ENCODE measurements at places on chromosomes 13 and 19.
A peak's percentile ranks its signal among the peaks of the same experiment; 100 is the strongest.

DNA sequence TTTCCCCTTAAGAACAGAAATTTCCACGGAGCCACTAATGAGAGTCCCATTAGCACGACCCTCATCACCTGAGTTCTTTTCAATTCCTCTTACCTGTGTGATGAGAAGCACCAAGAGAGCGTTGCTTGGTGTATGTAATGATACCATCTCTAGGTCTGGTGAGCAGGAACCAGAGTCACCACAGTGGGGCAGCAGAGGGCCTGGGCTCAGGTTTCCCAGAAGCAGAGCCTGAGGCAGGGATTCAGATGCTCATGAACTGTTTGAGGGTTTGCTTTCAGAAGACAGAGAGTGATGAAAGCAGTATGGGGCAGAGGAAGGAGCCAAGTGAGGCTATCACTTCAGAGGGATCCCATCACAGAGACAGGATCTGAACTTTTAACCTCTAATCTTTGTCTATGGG lies 3.1 kb upstream of the PTPRH start:
- peak; percentile 57 for DNase-seq

GRCh38 chr13:48478391-48478790 lies 54.5 kb downstream of the RCBTB2 start:
- no peak for DNase-seq

GRCh38 chr19:1432507-1432887 lies 5.7 kb upstream of the RPS15 start:
- no peak for DNase-seq

DNA sequence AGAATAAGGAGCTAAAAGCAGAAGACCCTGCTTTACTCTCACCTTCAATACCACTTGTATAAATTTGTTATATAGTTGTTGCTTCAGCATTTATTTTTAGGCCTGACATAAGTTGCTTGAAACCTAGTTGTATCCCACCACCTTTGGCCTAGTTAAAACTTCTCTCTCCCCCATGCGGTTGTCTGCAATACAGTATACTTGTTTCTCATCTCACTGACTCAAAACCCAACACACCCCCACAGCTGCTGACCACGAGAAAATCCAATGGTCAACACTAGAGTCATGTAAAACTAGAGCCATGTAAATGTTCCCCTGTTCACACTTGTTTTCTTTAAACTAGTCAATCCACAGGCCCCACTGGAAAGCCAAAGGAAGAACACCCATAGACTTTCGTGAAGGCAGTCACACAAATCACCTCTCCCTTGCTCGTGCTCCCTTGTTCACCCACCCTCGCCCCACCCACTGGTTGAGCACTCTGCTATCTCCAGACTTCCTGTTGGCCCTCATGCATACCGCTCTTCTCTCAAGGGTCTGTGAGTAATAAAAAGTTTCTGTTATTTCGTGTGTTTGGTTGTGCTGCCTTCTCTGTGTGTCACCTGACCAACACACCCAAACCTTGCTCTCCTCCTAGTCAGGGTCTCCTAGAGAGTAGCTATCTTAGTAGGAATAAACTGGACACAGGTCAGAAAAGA lies 12.9 kb upstream of the CCDC169 start:
- no peak for DNase-seq

DNA sequence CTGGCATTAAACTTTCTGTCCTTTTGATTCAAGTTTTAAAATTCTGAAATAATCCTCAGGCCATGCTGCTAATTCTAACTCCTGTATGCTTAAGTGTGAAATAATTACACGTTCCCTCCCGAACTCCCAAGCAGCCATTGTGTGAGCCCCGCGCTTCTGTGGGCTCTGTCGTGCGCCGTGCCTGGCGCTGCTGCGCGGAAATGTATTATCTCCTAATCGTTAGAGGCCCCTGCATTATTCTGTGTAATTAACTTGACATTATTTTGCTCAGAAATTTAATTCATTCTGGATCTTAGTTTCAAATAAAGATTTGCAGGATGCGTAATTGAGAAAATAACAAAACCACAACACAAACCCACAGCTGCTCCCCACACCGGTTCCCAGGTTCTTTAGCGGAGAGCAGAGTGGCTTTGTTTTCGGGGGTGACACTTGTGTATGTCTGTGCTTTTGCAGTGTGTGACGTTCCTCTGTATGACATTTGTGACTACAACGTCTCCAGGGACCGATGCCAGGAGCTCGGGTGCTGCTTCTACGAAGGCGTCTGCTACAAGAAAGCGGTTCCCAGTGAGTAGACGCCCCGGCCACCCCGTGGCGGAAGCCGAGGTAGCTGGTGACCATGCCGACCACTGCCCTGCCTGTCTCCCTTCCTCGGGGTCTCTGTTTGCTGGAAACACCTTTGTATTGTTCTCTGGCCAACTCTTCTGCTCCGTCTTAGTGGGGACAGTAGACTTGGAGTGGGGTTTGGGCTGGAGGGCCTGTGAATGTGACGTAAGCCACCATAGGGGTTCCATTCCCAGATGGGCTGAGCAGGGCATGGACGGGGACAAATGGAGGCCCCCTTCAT lies 7.5 kb downstream of the TEX29 start:
- DNase-seq: no peak

DNA sequence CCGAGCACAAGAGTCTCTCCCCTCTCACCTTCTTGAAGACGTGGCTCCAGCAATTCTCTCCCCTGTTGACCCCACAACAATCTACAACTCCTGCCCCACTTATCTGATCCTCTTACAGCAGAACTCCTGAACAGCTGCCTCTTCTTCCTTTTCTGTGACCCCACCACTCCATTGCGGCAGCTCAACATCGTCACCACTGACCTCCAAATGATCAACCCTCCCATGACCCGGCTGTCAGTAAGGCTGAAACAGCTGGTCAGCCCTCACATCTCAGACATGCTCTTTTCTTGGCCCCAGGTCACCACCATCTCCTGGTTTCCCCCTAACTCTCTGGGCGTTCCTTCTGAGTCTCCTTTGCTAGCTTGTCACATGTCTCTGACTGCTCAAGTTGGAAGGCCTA lies 1.8 kb downstream of the EXOSC5 start:
- DNase-seq: no peak

GRCh38 chr13:27280009-27280656 lies 9.5 kb downstream of the RASL11A start:
- no peak for DNase-seq

DNA sequence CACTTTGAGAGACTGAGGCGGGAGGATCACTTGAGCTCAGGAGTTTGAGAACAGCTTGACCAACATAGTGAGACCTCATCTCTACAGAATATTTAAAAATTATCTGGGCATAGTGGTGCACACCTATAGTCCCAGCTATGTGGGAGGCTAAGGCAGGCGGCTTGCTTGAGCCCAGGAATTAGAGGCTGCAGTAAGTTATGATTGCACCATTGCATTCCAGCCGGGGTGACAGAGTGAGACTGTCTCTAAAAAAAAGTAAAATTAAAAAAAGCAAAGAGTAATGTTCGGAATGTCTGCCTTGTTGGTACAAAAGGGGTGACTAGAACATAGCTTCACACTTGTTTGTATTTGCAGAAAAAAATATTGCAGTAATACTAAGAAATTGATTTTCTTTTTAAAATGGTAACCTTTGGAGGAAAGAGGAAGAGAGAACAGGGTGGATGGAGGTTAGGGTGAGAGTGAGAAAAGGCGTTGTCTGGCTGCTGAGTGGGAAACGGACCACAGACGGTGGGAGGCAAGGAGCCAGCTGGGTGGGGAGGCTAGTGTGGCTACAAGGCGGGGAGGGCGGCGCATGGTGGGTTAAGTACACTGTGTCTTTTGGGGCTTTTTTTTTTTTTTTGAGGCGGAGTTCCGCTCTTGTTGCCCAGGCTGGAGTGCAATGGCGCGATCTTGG lies 10.2 kb downstream of the PPP1R14A start:
- DNase-seq: no peak

DNA sequence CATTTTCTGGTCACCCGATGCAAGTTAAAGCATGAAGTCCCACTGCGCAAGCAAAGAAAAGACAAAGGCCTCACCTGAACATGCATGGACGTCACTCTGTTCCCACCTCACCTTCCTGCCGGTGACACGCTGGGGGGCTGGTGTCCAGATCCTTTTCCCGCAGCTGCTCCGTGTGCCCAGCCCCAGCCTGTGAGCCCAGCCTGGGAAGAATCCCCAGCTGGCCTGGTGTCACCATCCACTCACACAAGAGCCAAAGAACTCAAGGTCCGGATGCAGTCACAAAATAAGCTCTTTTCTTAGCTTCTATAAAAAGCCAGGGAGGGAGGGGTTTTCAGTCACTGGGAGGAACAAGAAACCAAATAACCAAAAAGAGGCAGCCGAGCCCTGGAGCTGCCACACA lies 249.9 kb downstream of the COL4A1 start:
- DNase-seq: no peak

DNA sequence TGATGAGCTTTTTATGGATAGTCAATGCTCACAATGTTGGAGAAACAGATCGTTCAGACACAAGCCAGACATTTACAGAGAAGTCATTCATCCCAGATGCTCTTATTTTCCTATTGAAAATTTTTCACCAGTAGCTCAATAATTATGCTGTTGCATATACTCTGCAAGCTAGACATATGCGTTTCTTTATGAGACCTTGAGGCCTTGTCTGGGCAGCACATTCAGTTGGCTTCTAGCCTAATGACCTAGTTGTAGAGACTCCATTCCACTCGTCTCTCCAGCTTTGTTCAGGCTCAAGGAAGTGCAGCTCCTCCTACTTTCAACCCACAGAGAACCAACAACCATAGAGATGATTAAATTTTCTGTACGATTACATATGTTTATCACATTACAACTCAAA lies 237.7 kb downstream of the MZT1 start:
- DNase-seq: no peak

DNA sequence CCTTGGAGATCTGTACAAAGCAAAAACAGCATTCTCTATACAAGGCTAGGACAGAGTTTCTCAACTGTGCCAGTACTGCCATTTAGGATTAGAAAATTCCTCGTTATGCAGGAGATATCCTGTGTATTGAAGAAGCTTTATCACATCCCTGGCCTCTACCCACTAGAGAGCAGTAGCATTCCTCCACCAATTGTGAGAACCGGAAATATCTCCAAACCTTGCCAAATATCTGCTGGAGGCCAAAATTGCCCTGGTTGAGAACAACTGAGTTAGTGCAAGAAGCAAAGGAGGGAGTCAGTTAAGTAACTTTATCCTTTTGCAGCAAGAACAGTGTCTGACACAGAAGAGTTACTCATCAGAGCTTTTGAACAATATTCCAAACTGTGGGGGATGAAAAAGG lies 16.2 kb upstream of the FREM2 start:
- no peak for DNase-seq

DNA sequence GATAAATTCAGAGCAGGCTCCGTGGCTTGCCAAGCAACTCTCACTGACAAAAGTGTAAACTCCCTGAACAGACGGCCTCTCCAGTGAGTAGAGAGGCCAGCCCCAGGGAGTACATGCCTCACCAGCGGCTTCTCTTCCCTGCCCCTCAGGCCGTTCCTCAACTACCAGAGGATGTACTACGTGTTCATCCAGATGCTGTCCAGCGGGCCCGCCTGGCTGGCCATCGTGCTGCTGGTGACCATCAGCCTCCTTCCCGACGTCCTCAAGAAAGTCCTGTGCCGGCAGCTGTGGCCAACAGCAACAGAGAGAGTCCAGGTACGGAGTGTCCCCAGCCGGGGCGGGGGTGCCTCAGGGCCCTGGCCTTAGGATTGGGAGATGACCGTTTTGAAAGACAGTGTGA lies 93.4 kb upstream of the MCF2L start:
- DNase-seq: no peak

DNA sequence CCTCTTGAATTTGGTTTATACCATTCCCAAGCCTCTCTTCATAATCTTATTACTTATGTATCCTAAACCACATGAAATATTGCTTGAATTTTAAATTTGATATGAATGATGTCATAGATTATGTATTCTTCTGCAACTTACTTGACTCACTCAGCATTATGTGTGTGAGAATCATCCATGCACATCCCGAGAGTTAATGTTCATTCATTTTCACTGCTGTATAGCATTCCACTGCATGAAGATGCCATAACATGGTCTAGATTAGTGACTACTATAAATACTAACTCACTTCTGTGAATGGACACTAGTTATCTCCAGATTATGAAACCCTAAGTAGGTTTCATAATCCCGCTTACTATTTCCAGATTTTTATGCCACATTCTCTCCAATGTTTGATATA lies 25.0 kb upstream of the RAP2A start:
- no peak for DNase-seq

GRCh38 chr19:5534787-5535586 lies 32.8 kb downstream of the TINCR start:
- peak; percentile 26 for DNase-seq

DNA sequence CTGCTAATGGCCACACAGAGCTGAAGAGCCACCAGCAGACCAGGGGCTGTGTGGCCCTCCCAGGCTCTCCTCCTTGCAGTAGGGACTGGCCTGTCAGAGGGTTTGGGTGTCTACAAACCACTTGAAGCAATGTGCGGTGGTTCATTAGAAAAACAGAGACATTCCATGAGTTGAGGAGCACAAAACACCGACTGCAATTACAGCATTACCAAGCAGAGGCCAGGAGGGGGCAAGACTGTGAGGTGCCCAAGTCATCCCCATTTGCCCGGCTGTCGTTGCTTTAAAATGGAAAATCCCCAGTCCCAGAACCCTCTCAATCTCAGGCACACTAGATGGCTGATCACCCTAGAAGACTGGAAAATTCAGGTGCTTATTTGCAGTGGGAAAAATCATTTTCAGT lies 15.0 kb downstream of the TMTC4 start:
- DNase-seq: no peak

DNA sequence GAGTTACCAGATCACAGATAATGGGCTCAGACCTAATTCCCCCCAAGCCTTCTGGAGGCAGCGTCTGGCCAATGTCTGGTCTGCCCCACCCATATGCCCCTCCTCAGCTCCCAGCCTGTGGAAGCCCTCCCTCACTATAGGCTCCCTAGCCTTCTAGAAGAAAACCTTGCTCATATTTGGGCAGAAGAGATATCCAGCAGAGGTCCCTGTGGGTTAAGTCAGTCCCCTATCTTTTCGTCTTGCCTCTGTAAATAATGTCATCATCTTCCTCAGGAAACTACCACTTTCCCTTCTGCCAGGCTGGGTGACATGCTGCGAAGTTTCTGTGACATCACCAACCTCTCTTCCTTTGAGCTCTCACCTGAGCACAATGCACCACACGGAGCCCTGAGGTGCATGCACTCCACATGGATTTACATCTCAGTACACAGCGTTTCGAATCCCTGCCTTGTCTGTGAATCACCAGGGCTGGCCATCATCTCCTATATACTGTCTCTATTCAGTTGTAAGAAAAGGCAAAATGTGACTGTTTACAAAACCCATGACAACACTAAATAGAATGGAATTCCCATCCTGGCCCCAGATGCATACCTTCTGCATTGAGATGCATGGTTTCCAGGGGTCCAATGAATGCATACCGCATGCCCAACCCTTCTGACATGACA lies 112.8 kb downstream of the CRYL1 start:
- peak; percentile 39 for DNase-seq

DNA sequence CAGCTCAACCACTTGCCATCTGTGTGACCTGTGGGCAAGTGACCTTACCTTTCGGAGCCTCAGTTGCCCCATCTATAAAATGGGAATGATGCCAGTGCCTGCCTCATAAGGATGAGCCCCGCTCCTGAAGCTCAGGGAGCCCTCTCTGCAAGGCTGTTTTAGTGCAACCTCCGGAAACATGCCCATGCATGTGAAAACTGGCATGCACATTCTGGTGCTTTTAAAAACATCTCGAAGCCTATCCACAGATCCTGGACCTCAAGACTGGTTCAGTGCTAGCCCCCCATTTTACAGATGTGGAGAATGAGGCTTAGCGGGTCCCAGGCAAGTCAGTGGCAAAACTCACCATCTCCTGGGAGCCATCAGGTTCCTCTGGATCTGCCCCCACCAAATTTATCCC lies 5.6 kb downstream of the CADM4 start:
- DNase-seq: no peak

GRCh38 chr13:85148009-85148408 lies 651.2 kb downstream of the SLITRK6 start:
- DNase-seq: no peak
